Effector CD4-positive, alpha-beta T cell (primary cell): ENCODE measurements at places on chromosomes 6 and 20.

DNA sequence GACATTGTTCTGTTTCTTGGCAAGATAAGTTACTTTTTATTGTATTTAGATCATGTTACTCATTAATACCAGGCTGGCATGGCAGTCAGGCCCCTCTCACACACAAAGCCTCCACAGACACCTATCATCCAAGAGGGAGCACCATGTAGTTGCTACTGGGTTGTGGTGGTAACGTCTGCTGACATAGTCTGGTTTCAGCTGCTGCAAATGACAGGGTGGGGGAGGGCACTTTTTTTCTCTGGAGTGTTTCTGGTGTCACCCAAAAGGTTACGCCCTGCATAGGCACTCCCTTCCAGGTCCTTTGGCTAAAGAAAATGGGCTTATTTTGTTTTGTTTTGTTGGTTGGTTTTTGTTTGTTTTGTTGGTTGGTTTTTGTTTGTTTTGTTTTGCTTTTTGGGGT lies 236.4 kb upstream of the RIMS1 start:
- DNase-seq: no peak

DNA sequence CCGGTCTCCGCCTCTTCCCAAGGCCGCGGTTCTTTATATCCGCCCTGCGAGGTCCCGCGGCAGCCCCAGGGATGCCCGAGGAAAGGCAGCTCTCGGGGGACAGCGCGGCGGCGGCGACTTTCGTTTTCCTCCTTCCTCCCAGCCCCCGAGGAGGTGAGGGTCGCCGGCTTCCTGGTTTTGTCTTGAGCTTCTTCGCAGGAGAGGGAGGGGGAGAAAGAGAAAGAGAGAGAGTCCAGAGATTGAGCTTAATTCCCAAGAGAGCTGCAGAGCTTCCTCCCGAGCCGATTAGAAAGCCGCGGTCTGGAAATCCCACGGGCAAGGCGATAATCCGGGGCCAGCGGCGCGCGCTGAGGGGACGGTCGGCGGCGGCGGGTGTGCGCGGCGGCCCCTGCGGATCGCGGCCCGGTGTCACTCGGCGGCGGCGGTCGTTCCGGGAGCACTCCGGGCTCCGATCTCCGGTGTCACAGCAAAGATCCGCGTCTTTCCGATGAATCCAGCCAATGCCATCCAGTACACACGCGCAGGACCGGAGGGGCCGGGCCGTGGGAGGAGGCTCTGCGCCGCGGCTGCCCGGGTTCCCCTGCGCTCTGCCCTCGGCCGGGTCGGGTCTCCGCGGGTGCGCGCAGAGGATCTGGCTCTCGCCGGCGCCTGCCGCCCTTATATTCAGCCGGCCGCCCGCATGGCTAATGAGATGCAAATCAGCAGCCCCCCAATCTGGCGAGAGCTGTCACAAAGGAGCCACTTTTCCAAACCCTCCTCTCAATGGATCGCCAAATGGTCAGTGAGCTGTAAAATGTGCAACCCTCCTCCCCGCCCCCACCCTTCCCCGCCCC lies at the start of gene DLL1:
Gene DLL1, minus strand, starts transcription at position 783 of the 833 bp plus-strand sequence. CDS start 939 bp downstream, outside the sequence.
- DNase-seq: no peak

GRCh38 chr20:24546232-24546892 lies 76.9 kb downstream of the SYNDIG1 start:
- no peak for DNase-seq

DNA sequence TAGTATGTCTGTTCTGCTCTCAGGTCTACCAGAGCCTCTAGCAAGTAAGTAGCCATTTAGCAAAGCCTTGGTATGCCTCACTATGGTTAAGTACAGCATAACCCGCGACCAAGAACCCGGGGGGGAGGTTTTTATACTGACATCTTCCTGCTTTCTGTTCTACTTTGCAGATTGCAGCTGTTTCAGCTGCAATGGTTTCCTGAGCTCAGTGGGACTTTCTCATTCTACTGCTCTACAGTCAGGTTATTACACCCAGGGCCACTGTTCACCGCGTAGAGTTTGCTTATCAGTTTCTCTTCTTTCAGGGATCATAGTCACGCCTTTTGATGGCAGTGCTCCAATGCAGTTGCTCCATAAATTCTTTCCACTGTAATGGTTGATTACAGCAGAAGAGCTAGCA lies 631.3 kb downstream of the TFAP2A start:
- no peak for DNase-seq

DNA sequence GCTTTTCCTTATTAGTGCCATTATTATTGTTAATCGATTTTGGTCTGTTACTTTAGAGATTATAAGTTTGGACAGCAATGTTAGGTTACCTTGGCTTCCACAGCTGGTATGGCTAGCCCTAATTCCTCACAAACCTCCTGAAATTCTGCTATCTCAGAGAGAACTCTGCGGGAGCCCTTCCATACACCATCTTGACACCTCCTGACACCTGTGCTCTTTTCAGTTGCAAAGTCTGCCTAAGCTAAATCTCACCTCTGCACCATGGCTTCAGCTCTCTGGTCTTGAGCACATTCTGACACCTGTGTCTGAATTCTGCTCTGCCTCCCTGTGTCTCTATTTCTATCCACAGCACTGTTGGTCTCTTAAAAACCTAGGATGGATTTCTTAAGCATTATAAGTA lies 106.5 kb downstream of the DCDC2 start:
- DNase-seq: no peak
